ENCODE measurements at places on chromosomes 2 and 18.

DNA sequence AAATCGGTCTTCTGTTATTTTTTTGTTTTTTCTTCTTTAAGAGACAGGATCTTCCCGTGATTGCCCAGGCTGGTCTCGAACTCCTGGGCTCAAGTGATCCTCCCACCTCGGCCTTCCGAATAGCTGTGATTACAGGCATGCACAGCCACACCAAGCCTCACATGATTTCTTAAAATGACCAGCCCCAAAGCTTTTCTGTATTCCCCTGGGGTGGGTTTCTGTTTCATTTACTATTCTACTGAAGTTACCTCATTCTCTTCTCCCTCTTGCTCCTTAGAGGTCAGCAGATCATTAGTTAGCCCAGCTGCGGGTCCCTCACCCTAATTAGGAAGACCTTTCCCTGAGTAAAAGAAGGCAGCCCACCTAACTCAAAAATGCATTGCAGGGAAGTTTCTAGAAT lies 27.6 kb downstream of the SLC1A4 start:
- DNase-seq: no peak

GRCh38 chr2:133642791-133643191 lies 74.5 kb upstream of the NCKAP5 start:
- no peak for DNase-seq

GRCh38 chr2:47676261-47676926 lies 106.6 kb upstream of the MSH6 start:
- no peak for DNase-seq

DNA sequence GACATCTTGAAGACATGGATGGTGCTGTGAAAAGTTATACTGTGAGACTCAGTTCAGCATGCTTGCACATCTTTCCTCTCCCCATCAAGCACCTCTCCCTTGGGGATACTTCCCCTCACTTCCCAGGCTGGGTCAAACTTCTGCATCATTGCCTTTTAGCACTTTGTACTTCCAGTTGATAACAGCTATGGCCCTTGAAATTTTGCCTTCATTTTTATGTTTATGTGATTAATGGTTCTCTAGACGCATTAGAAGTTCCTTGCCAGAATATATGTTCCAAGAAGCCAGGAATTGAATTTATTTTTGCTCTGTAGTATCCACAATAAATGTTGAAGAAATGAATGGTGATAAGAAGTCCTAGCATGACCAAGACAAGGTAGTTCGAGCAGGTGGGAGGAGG lies 120.9 kb upstream of the ST6GAL2 start:
- no peak for DNase-seq

DNA sequence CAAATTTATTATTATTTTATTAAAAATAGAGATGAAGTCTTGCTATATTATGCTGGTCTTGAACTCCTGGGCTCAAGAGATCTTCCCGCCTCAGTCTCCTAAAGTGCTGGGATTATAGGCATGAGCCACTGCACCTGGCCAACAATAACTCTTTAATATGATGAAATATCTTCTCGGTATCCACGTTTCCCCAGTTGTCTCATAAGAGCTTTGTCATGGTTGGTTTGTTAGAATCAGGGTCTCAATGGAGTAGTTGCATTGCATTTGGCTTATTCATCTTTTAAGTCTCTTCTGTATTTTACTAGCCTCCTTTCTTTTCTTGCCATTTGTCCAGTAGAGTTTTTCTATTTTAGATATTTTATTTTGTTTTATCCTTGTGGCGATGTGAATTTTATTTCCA lies 32.7 kb upstream of the DLX2 start:
- DNase-seq: no peak

GRCh38 chr2:238720232-238720672 lies 127.6 kb upstream of the TWIST2 start:
- peak; percentile 17 for DNase-seq

All from bone marrow (tissue), 2 donors.